ENCODE measurements at places on chromosomes 12 and 14.

GRCh38 chr14:63361790-63362189, 43.1 kb upstream of the GPHB5 start:
- no peak for DNase-seq

- no peak for DNase-seq
These were observed 337.2 kb downstream of the NPAS3 start for GRCh38 chr14:33275879-33276278.

DNA sequence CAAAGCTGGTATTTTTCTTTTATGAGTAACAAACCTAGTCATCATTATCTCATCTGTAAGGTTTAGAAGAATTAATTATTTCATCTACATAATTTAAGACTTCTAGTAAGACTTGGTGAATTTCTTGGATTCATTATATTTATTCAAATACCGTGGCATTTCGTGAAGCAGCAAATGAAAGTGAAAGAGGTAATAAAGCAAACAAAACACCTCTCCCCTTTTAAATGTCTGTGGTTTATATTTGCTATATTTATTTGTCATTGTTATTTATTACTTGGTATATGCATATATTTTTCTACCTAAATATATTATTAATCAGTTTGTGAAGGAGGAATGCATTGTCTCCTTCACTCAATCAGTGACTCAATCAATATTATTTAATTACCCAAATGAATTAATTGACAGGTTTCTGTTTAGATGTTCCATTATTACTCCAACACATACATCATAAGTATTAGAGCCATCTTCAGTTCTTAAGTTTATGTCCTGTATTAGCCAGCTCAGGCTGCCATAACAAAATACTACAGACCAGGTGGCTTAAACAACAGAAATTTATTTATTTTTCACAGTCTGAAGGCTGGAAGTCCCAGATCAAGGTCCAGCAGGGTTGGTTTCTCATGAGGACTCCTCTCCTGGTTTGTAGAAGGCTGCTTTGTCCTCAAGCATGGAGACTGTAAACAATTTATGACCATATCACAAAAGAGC, 6.6 kb downstream of the CFAP54 start:
- no peak for DNase-seq

- no peak for DNase-seq
These were observed 454.8 kb downstream of the NOVA1 start for GRCh38 chr14:26143057-26143456.

DNA sequence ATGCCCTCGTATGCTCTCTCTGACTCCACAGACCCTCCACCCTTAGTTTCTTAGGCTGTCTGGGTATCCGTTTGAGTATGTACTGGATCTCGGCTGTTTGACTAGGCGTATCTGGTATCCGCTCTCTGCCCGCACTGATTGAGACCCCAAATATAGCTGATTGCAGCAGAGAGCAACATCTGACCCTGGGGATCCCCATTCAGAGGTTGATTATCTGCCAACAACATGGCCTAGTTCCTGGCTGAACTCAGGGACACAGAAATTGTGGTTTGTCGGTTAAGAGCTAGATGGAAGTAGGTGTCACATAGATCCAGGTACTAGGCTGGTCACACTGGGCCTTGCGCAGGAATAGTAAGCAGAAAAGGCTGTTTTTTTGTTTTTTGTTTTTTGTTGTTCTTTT, 359.9 kb downstream of the FUT8 start:
- no peak for DNase-seq

- DNase-seq: no peak
These were observed 404.5 kb downstream of the BCAT1 start for GRCh38 chr12:24544368-24544767.

DNA sequence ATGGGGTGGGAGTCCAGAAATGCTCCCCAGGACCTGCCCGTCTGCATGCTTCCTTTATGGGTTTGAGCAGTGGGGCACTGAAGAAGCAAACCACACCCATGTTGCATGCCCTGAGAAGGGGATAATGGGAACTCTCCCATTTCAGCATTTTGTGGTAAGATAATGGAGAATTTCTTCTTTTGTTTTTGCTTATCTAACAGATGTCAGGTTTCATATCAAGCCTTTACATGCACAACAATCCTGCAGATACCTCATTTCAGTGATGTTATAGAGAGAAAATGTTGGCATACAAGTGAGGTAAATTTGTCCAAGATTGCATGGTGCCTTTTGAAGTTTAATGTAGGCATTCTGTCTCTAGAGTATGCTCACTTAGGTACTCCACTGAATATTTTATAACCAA, 177.0 kb downstream of the ALX1 start:
- DNase-seq: no peak

DNA sequence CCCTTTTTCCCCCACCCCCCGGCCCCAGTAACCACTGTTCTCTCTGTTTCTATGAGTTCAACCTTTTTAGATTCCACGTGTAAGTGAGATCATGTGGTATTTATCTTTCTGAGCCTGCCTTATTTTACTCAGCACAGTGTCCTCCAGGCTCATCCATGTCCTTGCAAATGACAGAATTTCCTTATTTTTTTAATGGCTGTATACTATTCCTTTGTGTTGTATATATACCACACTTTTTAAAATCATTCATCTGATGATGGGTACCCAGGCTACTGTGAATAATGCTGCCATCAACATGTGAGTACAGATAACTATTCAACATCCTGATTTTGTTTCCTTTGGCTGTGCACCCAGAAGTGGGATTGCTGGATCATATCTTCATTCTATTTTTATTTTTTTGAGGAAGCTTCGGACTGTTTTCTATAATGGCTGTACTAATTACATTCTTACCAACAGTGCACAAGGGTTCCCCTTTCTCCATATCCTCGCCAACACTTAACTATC, 54.7 kb downstream of the DDX51 start:
- DNase-seq: no peak

GRCh38 chr14:55713486-55713885, 133.5 kb downstream of the KTN1 start:
- DNase-seq: no peak

GRCh38 chr12:50936821-50937530, 15.4 kb upstream of the HIGD1C start:
- no peak for DNase-seq

DNA sequence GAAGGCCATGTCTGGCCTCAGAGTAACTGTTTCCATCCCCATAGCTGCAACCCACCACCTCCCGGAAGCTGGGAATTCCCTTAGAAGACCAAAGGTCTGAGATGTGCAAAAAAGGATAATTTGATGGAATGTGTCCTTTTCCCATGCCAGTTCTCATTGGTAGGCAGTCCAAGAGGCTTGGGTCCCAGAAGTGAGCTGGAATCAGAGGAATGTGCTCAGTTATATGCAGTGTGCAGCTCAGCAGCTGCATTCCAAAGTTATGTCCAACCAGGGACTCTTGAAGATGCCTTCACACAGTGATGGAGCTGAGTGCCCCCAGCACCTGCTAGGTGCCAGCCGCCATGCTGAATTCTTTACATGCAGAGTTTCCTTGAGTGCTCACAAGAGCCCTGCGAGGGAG, 583.9 kb upstream of the TBX3 start:
- no peak for DNase-seq

GRCh38 chr14:99601361-99601831, 2.6 kb downstream of the CCDC85C start:
- DNase-seq: peak; percentile 55

DNA sequence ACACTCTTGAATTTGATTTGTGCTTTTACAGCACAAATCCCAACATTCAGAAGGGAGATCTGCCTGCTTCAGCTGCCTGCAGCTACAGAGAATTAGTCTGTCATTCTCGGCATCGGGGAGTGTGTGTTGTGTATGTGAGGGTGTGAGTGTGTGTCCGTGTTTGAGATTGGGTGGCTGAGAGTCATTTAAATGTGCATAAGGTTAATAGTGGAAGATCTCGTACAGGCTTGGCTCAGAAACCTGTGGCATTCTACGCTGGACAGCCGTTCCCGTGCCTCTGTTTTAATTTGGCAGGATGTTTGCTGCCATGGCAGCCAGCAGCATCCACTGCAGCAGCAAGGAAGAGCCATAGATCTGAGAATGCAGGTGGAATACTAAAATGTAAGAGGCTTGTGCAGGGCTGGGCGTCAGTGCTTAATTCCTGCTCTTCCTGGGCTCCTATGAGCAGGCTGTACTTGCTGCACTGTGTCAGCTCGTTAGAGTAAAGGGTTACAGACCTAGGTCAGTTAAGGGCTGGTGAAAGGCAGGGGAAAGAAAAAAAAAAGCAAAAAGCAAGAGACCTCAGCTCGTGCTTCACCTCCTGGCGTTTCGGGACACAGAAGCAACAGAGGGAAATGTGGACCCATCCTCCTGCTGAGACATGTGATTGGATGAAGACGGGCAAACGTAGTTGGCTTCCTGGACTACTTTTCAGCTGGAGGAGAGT, 205.4 kb downstream of the NAV3 start:
- DNase-seq: no peak

- no peak for DNase-seq
These were observed 1.7 kb downstream of the FGFR1OP2 start for GRCh38 chr12:26939953-26940352.

- DNase-seq: no peak
These were observed 34.2 kb downstream of the DTX1 start for GRCh38 chr12:113090740-113091139.

- no peak for DNase-seq
These were observed 181.7 kb downstream of the FLRT2 start for GRCh38 chr14:85711620-85712019.

DNA sequence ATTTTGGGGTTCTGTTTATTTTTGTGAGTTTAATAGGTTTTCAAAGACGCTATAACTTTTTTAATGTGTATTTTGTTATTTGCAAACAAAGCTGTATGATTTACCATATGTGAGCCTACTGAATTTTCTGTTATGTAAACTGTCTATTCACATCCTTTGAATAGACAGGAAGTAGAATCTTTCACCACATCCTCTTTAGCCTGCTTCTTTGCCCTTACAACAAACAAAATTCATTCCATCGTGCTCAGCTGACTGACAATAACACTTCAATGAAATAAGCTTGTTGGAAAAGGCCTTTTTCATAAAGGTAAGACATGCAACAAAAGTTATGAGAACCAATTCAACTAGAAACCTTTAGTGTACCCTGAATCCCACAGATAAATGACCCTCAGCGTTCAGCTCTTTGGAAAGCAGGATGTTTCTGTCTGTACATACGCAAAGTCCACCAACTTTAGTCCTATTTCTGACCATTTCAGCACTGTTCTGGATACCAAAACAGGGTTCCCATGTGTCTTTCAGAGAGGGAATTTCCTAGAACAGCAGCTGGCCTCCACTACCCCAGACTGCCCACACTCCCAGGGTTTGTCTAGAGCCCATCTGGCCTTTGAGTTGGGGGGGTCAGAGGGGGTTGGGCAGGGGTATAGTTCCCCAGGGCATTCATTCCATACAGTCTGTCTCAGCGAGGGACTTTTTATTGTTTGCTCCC, 71.3 kb downstream of the DUSP6 start:
- DNase-seq: no peak

- DNase-seq: no peak
These were observed 23.3 kb downstream of the TPCN1 start for GRCh38 chr12:113244478-113244958.

DNA sequence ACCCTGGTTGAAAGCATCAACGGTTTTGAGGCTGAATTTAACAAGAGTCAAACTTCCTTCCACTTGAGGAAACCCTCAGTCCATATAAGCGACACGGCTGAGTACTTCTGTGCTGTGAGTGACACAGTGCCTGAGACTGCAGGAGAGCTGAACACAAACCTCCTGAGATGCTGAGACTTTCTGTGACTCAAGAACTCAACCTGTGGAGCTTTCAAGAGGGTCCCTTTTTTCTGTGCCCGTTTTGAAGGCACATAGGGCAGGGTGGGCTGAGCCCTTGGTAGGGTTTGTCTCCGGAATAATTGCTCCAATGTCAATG, 305.3 kb upstream of the OR4E1 start:
- DNase-seq: no peak

- no peak for DNase-seq
These were observed 54.3 kb upstream of the OVCH1 start for GRCh38 chr12:29551812-29552211.

GRCh38 chr12:69090722-69091121, 148.6 kb upstream of the CPSF6 start:
- DNase-seq: no peak

DNA sequence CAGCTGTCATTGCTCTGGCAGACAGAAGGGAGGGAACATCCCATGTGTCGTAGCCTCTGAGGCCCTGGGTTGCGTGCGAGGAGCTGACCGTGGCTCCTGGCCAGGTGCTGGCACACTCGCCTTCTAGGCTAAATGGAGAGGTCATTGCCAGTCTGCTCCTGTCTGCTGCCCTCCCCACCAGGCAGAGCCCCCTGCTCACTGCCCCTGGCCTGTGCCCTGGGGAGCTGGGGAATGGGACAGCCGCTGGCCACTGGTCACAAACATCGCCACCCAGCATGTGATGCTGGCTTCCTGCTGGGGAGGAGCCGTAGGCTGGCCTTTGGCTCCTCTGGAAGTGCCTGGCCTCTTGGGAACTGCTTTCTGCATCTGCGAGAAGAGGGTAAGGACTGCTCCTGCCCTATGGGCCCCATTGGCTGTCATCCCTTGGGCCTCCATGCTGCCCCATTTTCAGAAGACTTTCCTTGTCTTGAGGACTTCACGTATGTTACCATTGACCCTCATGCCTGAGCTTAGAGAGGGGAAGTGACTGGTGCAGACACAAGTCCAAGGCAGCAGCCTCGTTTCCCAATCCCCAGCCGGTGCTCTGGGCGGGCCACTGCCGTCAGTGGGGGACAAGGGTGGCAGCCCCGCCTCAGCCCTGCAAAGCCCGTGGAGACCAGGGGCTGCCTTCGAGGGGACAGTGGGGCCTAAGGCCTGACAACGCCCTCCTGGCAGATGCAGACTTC, 2.0 kb upstream of the TNFAIP2 start:
- no peak for DNase-seq

- no peak for DNase-seq
These were observed 153.0 kb upstream of the FKBP4 start for GRCh38 chr12:2641761-2642160.

DNA sequence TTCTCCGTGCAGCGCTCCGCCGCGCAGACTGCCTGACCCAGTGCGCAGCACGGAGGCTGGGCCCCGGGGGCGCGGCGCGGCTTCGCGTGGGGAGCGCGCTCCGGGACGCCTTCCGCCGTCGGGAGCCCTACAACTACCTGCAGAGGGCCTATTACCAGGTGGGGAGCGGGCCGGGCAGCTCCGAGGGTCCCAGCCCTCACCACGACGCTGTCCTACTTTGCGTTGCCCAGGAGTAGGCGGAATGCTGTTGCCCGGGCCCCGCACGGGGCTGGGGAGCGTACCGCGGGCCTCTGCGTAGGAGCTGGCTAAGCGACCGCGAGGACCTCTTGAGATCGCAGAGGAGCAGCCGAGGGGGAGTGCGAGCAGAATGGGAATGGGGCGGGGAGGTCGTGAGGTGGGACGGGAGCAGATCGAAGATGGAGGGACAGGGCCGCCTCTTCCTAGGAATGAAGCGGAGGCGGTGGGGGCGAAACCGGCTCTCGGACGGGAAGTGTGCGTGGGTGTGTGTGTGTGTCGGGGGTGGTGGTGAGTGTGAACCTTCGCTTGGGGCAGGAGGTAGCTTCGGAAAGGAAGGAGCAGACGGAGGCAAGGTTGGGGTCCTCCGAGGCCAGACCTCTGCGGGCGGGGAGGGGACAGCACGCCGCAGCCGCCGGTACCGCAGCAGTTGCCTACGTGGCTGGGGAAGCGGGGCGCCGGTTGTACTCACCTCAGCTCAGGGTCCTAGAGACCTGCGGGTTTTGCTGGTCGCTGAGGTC, 751 bp downstream of the P3H3 start:
- DNase-seq: no peak
